ENCODE measurements at places on chromosomes 3 and 15.

DNA sequence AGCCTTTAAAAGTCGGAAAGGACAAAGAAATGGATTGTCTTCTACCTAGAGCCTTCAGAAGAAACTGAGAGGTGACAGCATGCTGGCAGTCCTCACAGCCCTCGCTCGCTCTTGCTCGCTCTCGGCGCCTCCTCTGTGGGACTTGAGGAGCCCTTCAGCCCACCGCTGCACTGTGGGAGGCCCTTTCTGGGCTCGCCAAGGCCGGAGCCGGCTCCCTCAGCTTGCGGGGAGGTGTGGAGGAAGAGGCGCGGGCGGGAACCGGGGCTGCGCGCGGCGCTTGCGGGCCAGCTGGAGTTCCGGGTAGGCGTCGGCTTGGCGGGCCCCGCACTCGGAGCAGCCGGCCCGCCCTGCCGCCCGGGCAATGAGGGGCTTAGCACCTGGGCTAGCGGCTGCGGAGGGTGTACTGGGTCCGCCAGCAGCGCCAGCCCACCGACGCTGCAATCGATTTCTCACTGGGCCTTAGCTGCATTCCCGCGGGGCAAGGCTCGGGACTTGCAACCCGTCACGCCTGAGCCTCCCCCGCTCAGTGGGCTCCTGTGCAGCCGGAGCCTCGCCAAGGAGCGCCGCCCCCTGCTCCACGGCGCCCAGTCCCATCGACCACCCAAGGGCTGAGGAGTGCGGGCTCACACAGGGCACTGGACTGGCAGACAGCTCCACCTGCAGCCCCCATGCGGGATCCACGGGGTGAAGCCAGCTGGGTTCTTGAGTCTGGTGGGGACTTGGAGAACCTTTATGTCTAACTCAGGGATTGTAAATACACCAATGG lies 953.8 kb upstream of the GBE1 start:
- no peaks in the 10 kb centered on the region for H3K36me3 ChIP-seq
- H3K27me3 ChIP-seq = no peaks in the 10 kb centered on the region
- no peak overlapping the region for H3K4me3 ChIP-seq
- DNase-seq = no peak

- H3K27me3 ChIP-seq = no peaks in the 10 kb centered on the region
- H3K4me3 ChIP-seq = no peak overlapping the region
- H3K4me1 ChIP-seq = peaks cover 7% of the 10 kb centered on the region
- H3K27ac ChIP-seq = no peak overlapping the region
- no peaks in the 10 kb centered on the region for H3K36me3 ChIP-seq
Measured at GRCh38 chr15:41631880-41632470, 28.2 kb upstream of the MGA start.

GRCh38 chr3:149579161-149579560 lies 78.7 kb downstream of the WWTR1 start:
- no peak overlapping the region for H3K27ac ChIP-seq
- H3K36me3 ChIP-seq = no peaks in the 10 kb centered on the region
- peaks cover 61% of the 10 kb centered on the region for H3K4me1 ChIP-seq

- no peaks in the 10 kb centered on the region for H3K36me3 ChIP-seq
- H3K4me1 ChIP-seq = no peaks in the 10 kb centered on the region
- H3K27me3 ChIP-seq = peaks cover 37% of the 10 kb centered on the region
- no peak for DNase-seq
- no peak overlapping the region for H3K27ac ChIP-seq
- no peak overlapping the region for H3K4me3 ChIP-seq
Measured at GRCh38 chr3:13569641-13570390, 20.9 kb downstream of the FBLN2 start.

DNA sequence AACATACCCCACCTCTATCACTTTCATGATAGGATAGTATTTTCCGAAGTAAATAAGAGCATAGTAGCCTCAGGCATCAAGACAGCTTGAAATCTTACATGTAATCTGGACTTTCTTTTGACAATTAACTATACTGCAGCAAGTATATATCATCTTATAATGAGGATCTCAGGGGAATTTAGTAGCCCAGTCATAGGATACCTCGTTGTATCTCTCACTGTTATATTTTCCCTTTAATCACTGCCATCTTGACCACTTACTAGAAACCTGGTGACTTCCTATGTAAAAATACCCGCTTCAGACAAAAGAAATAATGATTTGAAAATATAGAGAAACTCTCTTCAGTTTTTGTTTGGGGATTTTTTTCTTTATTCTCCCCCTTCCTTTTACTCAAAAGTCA lies 88.2 kb downstream of the SERPINI1 start:
- H3K27me3 ChIP-seq = no peaks in the 10 kb centered on the region
- no peak overlapping the region for H3K27ac ChIP-seq
- no peak overlapping the region for H3K4me3 ChIP-seq
- H3K4me1 ChIP-seq = no peaks in the 10 kb centered on the region

DNA sequence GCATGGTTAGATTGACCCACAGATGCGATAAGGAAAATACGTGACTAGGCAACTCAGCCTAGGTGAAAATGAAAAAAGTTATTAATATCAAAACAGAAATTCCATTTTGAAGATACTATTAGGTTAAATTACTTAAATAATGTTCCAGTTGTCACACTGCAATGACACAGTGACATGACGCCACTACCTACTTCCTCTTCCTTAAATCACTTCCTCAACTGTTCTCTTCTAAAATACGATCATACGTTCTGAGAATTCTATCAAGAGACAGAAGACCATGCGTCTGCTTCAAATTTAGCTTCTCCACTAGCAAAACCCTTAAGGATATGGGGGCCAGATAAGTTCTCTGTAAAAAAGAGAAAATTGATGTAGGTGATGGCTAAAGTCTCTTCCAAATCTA lies 18.2 kb downstream of the CMTM6 start:
- H3K27ac ChIP-seq = no peak overlapping the region
- no peaks in the 10 kb centered on the region for H3K4me1 ChIP-seq
- no peaks in the 10 kb centered on the region for H3K27me3 ChIP-seq
- H3K36me3 ChIP-seq = peaks cover 2% of the 10 kb centered on the region

DNA sequence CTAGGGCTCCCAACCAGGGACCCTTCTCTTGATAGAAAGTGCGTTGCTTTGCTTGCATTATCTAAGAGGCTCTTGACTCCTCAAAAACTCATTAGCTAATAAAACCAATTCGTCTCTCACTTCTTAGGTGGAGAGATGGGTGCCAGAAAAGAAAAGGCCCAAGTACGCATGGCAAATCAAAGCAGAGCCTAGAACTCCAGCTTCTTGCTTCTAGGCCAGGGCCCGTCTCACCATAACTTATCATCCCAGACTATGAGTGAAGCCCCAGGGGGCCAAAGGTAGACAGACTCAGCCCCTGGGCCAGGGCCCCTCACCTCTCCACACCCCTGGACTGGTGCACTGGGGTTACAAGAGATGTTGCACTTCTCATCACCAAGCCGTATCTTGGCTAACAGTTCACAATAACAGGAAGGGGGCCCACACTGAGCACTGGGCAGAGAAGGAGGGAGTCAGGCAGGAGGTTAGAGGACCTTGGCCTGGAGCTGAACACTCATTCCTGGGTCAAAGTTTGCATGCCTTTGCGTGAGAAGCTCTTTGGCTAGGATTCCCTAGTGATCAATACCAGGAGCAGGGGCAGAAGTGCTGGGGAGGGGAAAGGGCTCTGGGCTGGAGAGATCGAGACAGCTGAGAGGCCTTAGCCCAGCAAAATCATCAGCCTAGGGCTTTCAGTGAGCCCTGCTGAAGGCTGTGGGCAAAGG lies 5.4 kb upstream of the CYP1A1 start:
- H3K27me3 ChIP-seq = peaks cover 19% of the 10 kb centered on the region
- no peaks in the 10 kb centered on the region for H3K36me3 ChIP-seq
- H3K27ac ChIP-seq = no peak overlapping the region
- no peaks in the 10 kb centered on the region for H3K4me1 ChIP-seq
- DNase-seq = no peak
- no peak overlapping the region for H3K4me3 ChIP-seq

GRCh38 chr3:182794455-182795388 lies 1.4 kb downstream of the ATP11B start:
- no peak for DNase-seq
- H3K27ac ChIP-seq = peak overlapping the region; percentile 67
- peak overlapping the region; percentile 94 for H3K4me3 ChIP-seq
- peaks cover 2% of the 10 kb centered on the region for H3K4me1 ChIP-seq

GRCh38 chr3:123423031-123423430 lies 25.9 kb downstream of the ADCY5 start:
- no peak overlapping the region for H3K4me3 ChIP-seq
- H3K4me1 ChIP-seq = no peaks in the 10 kb centered on the region
- no peak for DNase-seq
- H3K27ac ChIP-seq = no peak overlapping the region
- H3K27me3 ChIP-seq = no peaks in the 10 kb centered on the region
